G401 (cell line): ENCODE measurements at places on chromosomes 11 and 22. TPM values are rescaled to one million over a fixed set of nuclear protein-coding genes. Genes with fewer than 3 reads are reported as not detected.

Gene SLC6A5
- not detected in 2 replicates for total RNA-seq

Gene MS4A8
- not detected in 2 replicates for total RNA-seq

Gene OR51B5
- not detected in 2 replicates for total RNA-seq

Gene SLC29A2
- 1.9 and 3.0 TPM in 2 replicates for total RNA-seq

Gene PRPF19
- total RNA-seq, result 121 and 165 TPM in 2 replicates

Gene APOBEC3A
- total RNA-seq, result not detected in 2 replicates

Gene LDHAL6A
- not detected in 2 replicates for total RNA-seq

Gene GNG3
- total RNA-seq, result 0.14 TPM in 1 of 2 replicates, not detected in the other

Gene OR5A1
- total RNA-seq, result not detected in 2 replicates

Gene CHRM1
- not detected in 2 replicates for total RNA-seq

Gene TPBGL
- not detected in 2 replicates for total RNA-seq

Gene GLYAT
- total RNA-seq, result not detected in 2 replicates

Gene TMEM191C
- 2.0 and 13.5 TPM in 2 replicates for total RNA-seq

Gene C11orf65
- 0.24 and 11.0 TPM in 2 replicates for total RNA-seq

Gene MAP4K2
- 24.7 and 26.6 TPM in 2 replicates for total RNA-seq

Gene SHANK3
- 3.6 and 5.0 TPM in 2 replicates for total RNA-seq

Gene MFNG
- 3.3 and 10.6 TPM in 2 replicates for total RNA-seq

Gene OR5A2
- total RNA-seq, result not detected in 2 replicates

Gene DEFB131B
- not detected in 2 replicates for total RNA-seq

Gene GP1BB
- total RNA-seq, result 3.2 and 4.7 TPM in 2 replicates

Gene WNT7B
- total RNA-seq, result not detected in 2 replicates

Gene IL18BP
- 0.25 and 5.6 TPM in 2 replicates for total RNA-seq

Gene ANKK1
- not detected in 2 replicates for total RNA-seq

Gene MFRP
- 0.25 and 7.3 TPM in 2 replicates for total RNA-seq

Gene ARHGAP42
- total RNA-seq, result not detected in 2 replicates

Gene RIN1
- total RNA-seq, result 34.3 and 46.6 TPM in 2 replicates

Gene PCNX3
- total RNA-seq, result 27.4 and 29.0 TPM in 2 replicates

Gene HEPN1
- total RNA-seq, result not detected in 2 replicates

Gene MMP8
- total RNA-seq, result 0.03 TPM in 1 of 2 replicates, not detected in the other

Gene RAG1
- total RNA-seq, result 0.25 TPM in 1 of 2 replicates, not detected in the other

Gene RTN4R
- 39.2 and 50.4 TPM in 2 replicates for total RNA-seq

Gene APOL3
- not detected in 2 replicates for total RNA-seq

Gene MS4A7
- not detected in 2 replicates for total RNA-seq

Gene PANX2
- 0.62 and 1.4 TPM in 2 replicates for total RNA-seq

Gene FERMT3
- 5.9 TPM in 1 of 2 replicates, not detected in the other for total RNA-seq

Gene MN1
- total RNA-seq, result 0.54 and 0.62 TPM in 2 replicates

Gene BIRC3
- 0.07 TPM in 1 of 2 replicates, not detected in the other for total RNA-seq

Gene PRG3
- not detected in 2 replicates for total RNA-seq

Gene ADM
- total RNA-seq, result 209 and 276 TPM in 2 replicates

Gene PGA4
- total RNA-seq, result not detected in 2 replicates

Gene MS4A1
- not detected in 2 replicates for total RNA-seq

Gene GALR3
- total RNA-seq, result not detected in 2 replicates

Gene TSPAN18
- 11.6 and 13.3 TPM in 2 replicates for total RNA-seq

Gene CCDC88B
- total RNA-seq, result 15.1 and 26.6 TPM in 2 replicates
